ENCODE measurements at places on chromosomes 1 and 21. TPM values are rescaled to one million over a fixed set of nuclear protein-coding genes. Genes with fewer than 3 reads are reported as not detected.

Gene GSTM2
- 37.3 TPM for total RNA-seq

Gene LYPD8
- not detected for total RNA-seq

Gene RBP7
- total RNA-seq = 8.7 TPM

Gene CLEC20A
- total RNA-seq = not detected

Gene FAM151A
- total RNA-seq = not detected

Gene BARHL2
- total RNA-seq = not detected

Gene GABPA
- total RNA-seq = 27.8 TPM

Gene DEPDC1
- total RNA-seq = 0.17 TPM

Gene EPHB2
- 6.0 TPM for total RNA-seq

Gene GBP1
- 42.2 TPM for total RNA-seq

Gene F13B
- total RNA-seq = not detected

Gene ANGPTL1
- total RNA-seq = 9.3 TPM

Gene RXRG
- total RNA-seq = 9.1 TPM

Gene CD1B
- 0.61 TPM for total RNA-seq

Gene RBM15
- 22.1 TPM for total RNA-seq

Gene PRXL2B
- total RNA-seq = 25.9 TPM

Gene CD48
- total RNA-seq = 21.5 TPM

Gene HPDL
- total RNA-seq = not detected

Gene TCP10L
- 0.78 TPM for total RNA-seq

Gene MAPKAPK2
- total RNA-seq = 92.3 TPM

Gene KCNE2
- 0.52 TPM for total RNA-seq

Gene MNDA
- total RNA-seq = 45.5 TPM

Gene NBPF19
- 18.0 TPM for total RNA-seq

Gene UBE2U
- not detected for total RNA-seq

Gene F5
- total RNA-seq = 1.6 TPM

Gene CRABP2
- total RNA-seq = 1.4 TPM

Gene GPR25
- total RNA-seq = 0.32 TPM

Gene FMOD
- total RNA-seq = 45.1 TPM

Gene TFF3
- total RNA-seq = 19.6 TPM

Gene S100A8
- total RNA-seq = 266 TPM

Gene KDF1
- 10.5 TPM for total RNA-seq

Gene NUP210L
- total RNA-seq = 2.1 TPM

Gene IKBKE
- total RNA-seq = 8.5 TPM

Gene ARHGAP30
- total RNA-seq = 38.0 TPM

Gene KRTAP13-2
- total RNA-seq = not detected

Gene TNFAIP8L2
- 10.3 TPM for total RNA-seq

Gene GPR89A
- 17.7 TPM for total RNA-seq

Gene HSD3B2
- total RNA-seq = not detected

Gene OR2T33
- not detected for total RNA-seq

Gene LAX1
- 3.0 TPM for total RNA-seq

Gene VSIG8
- total RNA-seq = not detected

Gene LMX1A
- not detected for total RNA-seq

Gene PRELP
- 91.8 TPM for total RNA-seq

Gene C1orf21
- total RNA-seq = 78.8 TPM

Gene PSMB2
- 44.1 TPM for total RNA-seq

Gene PM20D1
- 0.72 TPM for total RNA-seq

Gene S100A14
- total RNA-seq = 112 TPM

Gene DNAJC28
- total RNA-seq = 2.3 TPM

Gene BNIPL
- total RNA-seq = 5.2 TPM

Gene KRTAP21-2
- not detected for total RNA-seq

Gene ADAM30
- total RNA-seq = not detected

Gene C1orf198
- total RNA-seq = 159 TPM

Gene DYNLT4
- total RNA-seq = not detected

Gene DRAXIN
- 0.09 TPM for total RNA-seq

Gene SHISA4
- 8.6 TPM for total RNA-seq

Gene SERTAD4
- total RNA-seq = 3.4 TPM

Gene CFAP74
- 0.35 TPM for total RNA-seq
